ENCODE measurements at places on chromosomes 13 and 19. TPM values are rescaled to one million over a fixed set of nuclear protein-coding genes. Genes with fewer than 3 reads are reported as not detected.

Gene PSG6
- not detected for total RNA-seq

Gene DACH1
- total RNA-seq = 0.14 TPM

Gene SYCN
- not detected for total RNA-seq

Gene ENOX1
- total RNA-seq = 1.5 TPM

Gene CLEC17A
- total RNA-seq = not detected

Gene PLK5
- not detected for total RNA-seq

Gene NDUFA11
- total RNA-seq = 143 TPM

Gene CGB7
- 0.66 TPM for total RNA-seq

Gene ZNF723
- not detected for total RNA-seq

Gene FPR1
- total RNA-seq = not detected

Gene ZNF726
- total RNA-seq = 9.7 TPM

- peak overlapping the region; percentile 88 for H3K4me3 ChIP-seq
- no peak for DNase-seq
- peaks cover 9% of the 10 kb centered on the region for H3K4me1 ChIP-seq
- no peak overlapping the region for H3K27ac ChIP-seq
- H3K36me3 ChIP-seq = peaks cover 30% of the 10 kb centered on the region
- H3K27me3 ChIP-seq = no peaks in the 10 kb centered on the region
These were observed 1.5 kb downstream of the SLC25A23 start for GRCh38 chr19:6457958-6458694.

- no peaks in the 10 kb centered on the region for H3K27me3 ChIP-seq
- DNase-seq = no peak
- H3K36me3 ChIP-seq = peaks cover 28% of the 10 kb centered on the region
- peak overlapping the region; percentile 88 for H3K4me3 ChIP-seq
- H3K27ac ChIP-seq = peak overlapping the region; percentile 43
These were observed 592 bp downstream of the CLPTM1 start for GRCh38 chr19:44955505-44956439.

DNA sequence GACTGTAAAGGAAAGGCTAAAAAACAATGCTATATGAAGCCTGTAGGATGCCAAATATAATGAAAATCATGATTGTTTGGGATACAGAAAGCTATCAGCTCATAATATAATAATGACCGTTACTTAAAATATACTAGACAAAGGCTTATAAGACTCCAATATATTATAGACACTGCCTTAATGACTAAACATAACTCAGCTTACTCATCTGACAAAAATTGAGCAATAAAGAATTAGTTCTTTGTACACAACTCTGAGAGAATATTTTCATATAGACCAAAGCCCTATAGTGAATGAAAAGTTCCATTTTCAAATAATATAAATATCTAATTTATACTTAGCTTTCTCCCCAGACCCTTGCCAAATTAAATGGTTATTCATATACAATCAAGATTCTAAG lies 283.3 kb downstream of the DIAPH3 start:
- no peaks in the 10 kb centered on the region for H3K36me3 ChIP-seq
- H3K4me1 ChIP-seq = no peaks in the 10 kb centered on the region
- H3K4me3 ChIP-seq = no peak overlapping the region
- no peak for DNase-seq
- H3K27ac ChIP-seq = no peak overlapping the region

GRCh38 chr13:76406243-76406642 lies 480.0 kb downstream of the KCTD12 start:
- no peaks in the 10 kb centered on the region for H3K36me3 ChIP-seq
- H3K27me3 ChIP-seq = no peaks in the 10 kb centered on the region
- no peaks in the 10 kb centered on the region for H3K4me1 ChIP-seq
- H3K4me3 ChIP-seq = no peak overlapping the region

DNA sequence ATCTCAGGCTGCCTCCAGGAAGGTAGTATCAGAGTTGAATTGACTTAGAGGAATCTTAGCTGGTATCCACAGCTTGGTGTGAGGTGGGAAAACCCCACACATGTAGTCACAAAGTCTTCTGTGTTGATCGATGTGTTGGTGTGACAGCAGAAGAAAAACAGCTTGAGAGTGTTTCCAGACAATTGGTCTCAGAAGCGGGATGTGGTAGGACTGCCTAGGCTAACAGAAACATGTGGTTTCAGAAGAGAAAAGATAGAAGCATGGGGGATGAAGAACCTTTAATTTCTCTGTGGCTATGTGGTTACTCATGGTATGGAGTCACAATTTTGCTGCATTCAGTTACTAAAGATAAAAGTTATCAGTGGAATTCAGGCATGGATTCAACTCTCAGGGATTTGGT lies 134.7 kb upstream of the SLITRK5 start:
- H3K27ac ChIP-seq = no peak overlapping the region
- no peaks in the 10 kb centered on the region for H3K27me3 ChIP-seq
- H3K4me1 ChIP-seq = no peaks in the 10 kb centered on the region
- DNase-seq = no peak
- H3K36me3 ChIP-seq = no peaks in the 10 kb centered on the region

DNA sequence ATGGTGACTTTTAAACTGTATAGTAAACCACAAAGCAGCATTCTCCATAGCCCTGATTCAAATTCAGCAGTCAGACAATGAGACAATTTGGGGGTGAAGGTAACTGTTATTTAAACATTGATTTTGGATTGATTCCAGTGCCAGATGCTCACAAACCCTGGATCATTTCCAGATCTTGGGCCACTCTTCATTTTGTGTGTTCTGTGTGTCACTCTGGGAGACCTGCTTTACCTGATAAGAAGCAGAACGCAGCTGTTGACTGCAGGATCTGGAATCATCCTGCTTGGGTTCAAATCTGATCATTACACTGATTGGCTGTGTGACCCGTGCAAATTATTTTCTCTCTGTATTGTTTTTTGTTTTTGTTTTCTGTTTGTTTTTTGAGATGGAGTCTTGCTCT lies 4.0 kb upstream of the PCDH8 start:
- peaks cover 10% of the 10 kb centered on the region for H3K36me3 ChIP-seq
- DNase-seq = no peak
- no peak overlapping the region for H3K27ac ChIP-seq

- no peaks in the 10 kb centered on the region for H3K36me3 ChIP-seq
- no peak overlapping the region for H3K27ac ChIP-seq
- no peak overlapping the region for H3K4me3 ChIP-seq
- H3K27me3 ChIP-seq = no peaks in the 10 kb centered on the region
These were observed 318.9 kb upstream of the HTR2A start for GRCh38 chr13:47215736-47216135.

GRCh38 chr19:54469496-54469934 lies 3.6 kb downstream of the CDC42EP5 start:
- peaks cover 18% of the 10 kb centered on the region for H3K27me3 ChIP-seq
- no peak overlapping the region for H3K27ac ChIP-seq
- peaks cover 17% of the 10 kb centered on the region for H3K36me3 ChIP-seq
- H3K4me1 ChIP-seq = peaks cover 39% of the 10 kb centered on the region

DNA sequence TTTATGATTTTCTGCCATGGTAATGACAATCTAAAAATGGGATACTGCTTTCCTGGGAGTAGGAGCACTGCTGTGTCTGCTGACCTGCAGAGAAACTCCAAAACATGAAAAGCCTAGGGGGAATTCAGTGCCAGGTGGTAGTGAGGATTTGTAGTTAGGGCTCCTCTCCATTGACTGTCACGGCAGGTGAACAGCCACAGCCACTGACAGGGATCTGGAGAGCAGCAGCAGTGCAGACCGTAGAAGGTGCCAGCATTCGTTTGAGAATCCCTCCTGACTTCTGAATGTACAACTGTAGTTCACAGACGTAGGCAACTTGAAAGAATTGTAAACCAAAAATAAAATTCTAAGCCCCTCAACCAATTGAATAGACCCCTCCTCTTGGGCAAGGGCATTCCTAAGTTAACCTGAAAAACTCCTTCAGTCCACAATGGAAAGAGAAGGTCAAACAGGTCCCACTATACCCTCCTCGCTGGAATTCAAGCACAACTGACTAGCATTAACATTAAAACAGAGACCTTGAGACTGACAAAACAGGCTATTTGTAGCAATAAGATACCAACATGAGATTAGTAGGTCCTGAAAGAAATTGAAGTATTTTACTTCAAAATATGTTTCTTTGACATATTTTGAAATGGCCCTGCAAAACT lies 1328.8 kb downstream of the OLFM4 start:
- no peak overlapping the region for H3K4me3 ChIP-seq
- no peaks in the 10 kb centered on the region for H3K27me3 ChIP-seq
- no peak for DNase-seq
- no peaks in the 10 kb centered on the region for H3K36me3 ChIP-seq
- H3K27ac ChIP-seq = no peak overlapping the region

GRCh38 chr13:19862481-19863313 lies 752 bp downstream of the ZMYM5 start:
- no peaks in the 10 kb centered on the region for H3K27me3 ChIP-seq
- H3K36me3 ChIP-seq = peaks cover 56% of the 10 kb centered on the region
- peak overlapping the region; percentile 88 for H3K27ac ChIP-seq
- peak overlapping the region; percentile 80 for H3K4me3 ChIP-seq
- DNase-seq = peak; percentile 15

GRCh38 chr19:796692-797527 lies at the start of gene PTBP1:
TSS of gene PTBP1 (plus strand) at chr19:797452. CDS start at chr19:797498, 46 bp downstream.
- peaks cover 10% of the 10 kb centered on the region for H3K4me1 ChIP-seq
- no peaks in the 10 kb centered on the region for H3K27me3 ChIP-seq
- peak; percentile 96 for DNase-seq
- peaks cover 53% of the 10 kb centered on the region for H3K36me3 ChIP-seq
- H3K27ac ChIP-seq = peak within 1 kb of the TSS; percentile 94

GRCh38 chr13:27309967-27310598 lies 39.5 kb downstream of the RASL11A start:
- no peaks in the 10 kb centered on the region for H3K27me3 ChIP-seq
- peak; percentile 1 for DNase-seq
- no peak overlapping the region for H3K27ac ChIP-seq
- H3K4me1 ChIP-seq = peaks cover 9% of the 10 kb centered on the region
- H3K36me3 ChIP-seq = no peaks in the 10 kb centered on the region

DNA sequence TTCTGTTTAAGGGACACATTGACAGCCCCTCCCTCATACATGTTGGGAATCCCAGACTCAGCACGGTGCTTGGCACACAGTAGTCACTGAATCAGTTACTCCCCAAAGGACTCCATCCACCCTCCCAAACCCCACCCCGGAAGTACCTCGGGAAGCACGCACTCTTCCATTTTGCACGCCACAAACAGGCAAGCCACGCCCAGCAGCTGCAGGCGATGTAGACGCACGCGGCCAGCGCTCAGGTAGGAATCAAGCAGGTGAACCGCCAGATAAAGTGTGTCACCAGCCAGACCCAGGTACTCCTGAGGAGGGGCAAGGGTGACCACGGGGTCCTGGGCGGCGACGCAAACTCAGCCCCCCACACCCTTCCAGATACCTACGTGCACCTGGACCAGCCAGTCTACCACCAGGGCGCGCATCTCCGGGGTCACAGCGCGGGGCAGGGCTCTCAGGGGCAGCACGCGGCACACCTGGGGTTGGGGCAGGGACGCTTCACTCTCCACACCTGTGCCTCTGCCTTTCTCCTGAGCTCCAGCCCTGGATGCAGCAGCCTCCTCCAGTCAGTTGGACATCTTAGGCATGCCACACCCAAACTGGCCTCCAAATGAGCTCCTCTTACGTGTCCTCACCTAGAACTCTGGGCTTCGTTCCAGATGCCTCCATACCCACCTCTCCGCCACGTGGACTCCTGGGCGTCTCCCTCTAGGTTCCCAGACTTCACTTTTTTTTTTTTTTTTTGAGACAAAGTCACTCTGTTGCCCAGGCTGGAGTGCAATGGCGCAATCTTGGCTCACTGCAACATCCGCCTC lies 1.9 kb downstream of the CCNP start:
- peaks cover 43% of the 10 kb centered on the region for H3K27me3 ChIP-seq
- peak; percentile 35 for DNase-seq
- H3K27ac ChIP-seq = no peak overlapping the region
- H3K36me3 ChIP-seq = peaks cover 33% of the 10 kb centered on the region

DNA sequence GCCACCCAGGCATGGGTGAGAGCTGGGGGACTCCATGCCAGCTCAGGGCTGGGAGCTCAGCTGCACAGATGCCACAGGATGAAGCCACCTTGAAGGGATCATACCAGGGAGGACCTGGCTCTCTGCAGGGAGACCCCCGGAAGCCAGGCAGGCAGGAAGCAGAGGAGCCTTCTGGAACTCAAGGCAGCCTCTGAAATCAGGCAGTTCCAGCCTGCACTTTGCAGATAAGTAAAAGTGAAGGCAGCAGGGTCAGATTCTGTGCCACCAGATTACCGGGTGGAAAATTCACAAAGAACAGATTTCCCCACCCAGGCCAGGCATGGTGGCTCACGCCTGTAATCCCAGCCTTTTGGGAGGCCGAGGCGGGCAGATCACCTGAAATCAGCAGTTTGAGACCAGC lies 2.5 kb downstream of the TMEM259 start:
- DNase-seq = no peak
- H3K27me3 ChIP-seq = no peaks in the 10 kb centered on the region
- peak overlapping the region; percentile 80 for H3K27ac ChIP-seq
- H3K4me3 ChIP-seq = peak overlapping the region; percentile 67
- peaks cover 20% of the 10 kb centered on the region for H3K4me1 ChIP-seq

- H3K4me3 ChIP-seq = no peak overlapping the region
- H3K4me1 ChIP-seq = no peaks in the 10 kb centered on the region
- H3K27me3 ChIP-seq = no peaks in the 10 kb centered on the region
- H3K36me3 ChIP-seq = no peaks in the 10 kb centered on the region
- H3K27ac ChIP-seq = no peak overlapping the region
- DNase-seq = no peak
These were observed 53.1 kb downstream of the KL start for GRCh38 chr13:33069365-33069764.

DNA sequence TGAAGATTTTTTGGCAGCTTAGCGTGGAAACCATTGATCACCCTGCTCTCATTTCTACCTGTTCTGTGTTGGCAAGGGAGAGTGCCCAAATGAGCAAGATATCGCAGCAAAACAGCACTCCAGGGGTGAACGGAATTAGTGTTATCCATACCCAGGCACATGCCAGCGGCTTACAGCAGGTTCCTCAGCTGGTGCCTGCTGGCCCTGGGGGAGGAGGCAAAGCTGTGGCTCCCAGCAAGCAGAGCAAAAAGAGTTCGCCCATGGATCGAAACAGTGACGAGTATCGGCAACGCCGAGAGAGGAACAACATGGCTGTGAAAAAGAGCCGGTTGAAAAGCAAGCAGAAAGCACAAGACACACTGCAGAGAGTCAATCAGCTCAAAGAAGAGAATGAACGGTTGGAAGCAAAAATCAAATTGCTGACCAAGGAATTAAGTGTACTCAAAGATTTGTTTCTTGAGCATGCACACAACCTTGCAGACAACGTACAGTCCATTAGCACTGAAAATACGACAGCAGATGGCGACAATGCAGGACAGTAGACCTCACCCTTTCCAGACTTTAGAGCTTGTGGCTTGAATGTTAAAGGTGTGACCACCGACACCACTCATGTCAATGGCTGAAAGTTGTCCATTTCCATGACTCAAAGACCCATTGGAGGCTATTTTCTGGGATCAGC lies 5.8 kb downstream of the CEBPG start:
- no peaks in the 10 kb centered on the region for H3K27me3 ChIP-seq
- H3K36me3 ChIP-seq = peaks cover 66% of the 10 kb centered on the region
- peak overlapping the region; percentile 29 for H3K27ac ChIP-seq
- no peak for DNase-seq
- H3K4me3 ChIP-seq = no peak overlapping the region
- H3K4me1 ChIP-seq = peaks cover 32% of the 10 kb centered on the region
